SJCRH30 (cell line): ENCODE measurements at places on chromosomes 4 and X.

DNA sequence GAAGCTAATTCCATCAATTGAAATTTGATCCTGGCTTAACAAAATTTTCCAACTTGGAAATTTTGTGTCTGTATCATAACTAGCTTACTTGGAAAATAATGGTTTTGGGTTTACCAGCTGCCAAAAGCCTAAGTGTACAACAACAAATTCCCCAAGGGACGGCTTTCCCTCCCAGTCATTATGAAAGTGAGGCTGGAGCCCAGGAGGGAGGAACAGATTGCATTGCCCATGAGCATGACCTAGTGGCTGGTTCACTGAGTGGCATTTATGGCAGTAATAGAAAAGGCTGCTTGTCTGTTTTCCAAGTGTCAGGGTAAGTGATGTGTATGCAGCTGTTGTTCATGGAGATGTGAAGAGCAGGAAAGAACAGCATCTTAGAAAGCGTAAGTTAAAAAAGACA is 70.8 kb upstream of the HHIP start:
- DNase-seq: peak; percentile 86

DNA sequence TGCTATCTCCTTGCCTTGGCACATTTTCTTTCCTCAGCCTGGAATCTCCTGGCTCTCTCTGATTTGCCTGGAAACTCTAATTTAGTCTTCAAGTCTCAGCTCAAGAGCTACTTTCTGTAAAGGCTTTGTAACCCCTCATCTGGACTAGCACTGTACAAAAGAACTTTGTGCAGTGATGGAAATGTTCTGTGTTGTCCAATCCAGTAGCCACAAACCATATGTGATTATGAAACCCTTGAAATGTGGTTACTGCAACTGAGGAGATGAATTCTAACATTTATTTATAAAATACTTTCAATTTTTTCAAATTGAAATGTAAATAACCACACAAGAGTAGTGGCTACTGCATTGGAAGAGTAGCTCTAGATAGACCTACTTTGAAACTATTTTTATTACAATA is 66.6 kb upstream of the HS3ST1 start:
- no peak for DNase-seq

DNA sequence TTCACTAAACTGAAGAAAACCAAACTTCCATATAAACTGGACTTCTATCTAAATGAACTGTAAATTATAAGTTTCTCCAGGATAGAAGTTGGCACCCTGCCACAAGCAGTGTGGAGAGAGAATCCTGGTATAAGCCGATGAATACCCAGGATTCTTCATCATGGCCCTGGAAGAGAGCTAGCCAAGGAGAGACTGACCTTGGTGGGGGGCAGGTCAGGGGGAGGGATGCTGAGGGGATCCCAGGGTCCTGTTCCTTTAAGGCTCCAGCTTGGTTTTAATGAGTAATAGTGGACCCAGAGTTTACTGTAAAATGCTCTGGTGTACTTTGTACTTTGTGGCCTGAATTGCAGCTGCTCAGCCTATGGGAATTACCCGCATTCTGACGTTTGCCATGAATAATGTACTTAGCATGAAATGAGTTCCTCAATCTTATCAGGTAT is 16.9 kb downstream of the RASSF6 start:
- peak; percentile 31 for DNase-seq

DNA sequence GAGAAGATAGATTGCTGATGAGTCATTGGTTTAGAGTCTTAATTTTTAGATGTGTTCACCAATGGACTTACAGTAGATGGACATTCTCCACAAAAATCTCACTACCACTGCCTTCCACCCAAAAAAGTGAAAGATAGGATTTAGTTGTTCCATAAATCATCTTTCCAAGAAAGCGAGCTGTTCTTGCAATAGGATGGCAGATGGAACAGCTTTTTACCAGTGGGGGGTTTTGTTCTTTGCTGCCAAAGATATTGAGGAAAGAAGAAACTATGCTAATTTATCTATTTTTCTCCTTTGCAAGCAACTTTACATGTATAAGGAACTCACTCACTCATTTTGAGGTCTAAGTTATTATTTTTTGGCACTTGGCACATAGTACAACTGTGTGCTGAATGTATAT is 109.5 kb downstream of the ADGRL3 start:
- no peak for DNase-seq

GRCh38 chrX:142994988-142995387 is 30.7 kb upstream of the SPANXN4 start:
- no peak for DNase-seq

- no peak for DNase-seq
These were observed 55.9 kb downstream of the MID1 start for GRCh38 chrX:10564484-10564883.

GRCh38 chr4:87445964-87446363 is 23.6 kb downstream of the NUDT9 start:
- no peak for DNase-seq

DNA sequence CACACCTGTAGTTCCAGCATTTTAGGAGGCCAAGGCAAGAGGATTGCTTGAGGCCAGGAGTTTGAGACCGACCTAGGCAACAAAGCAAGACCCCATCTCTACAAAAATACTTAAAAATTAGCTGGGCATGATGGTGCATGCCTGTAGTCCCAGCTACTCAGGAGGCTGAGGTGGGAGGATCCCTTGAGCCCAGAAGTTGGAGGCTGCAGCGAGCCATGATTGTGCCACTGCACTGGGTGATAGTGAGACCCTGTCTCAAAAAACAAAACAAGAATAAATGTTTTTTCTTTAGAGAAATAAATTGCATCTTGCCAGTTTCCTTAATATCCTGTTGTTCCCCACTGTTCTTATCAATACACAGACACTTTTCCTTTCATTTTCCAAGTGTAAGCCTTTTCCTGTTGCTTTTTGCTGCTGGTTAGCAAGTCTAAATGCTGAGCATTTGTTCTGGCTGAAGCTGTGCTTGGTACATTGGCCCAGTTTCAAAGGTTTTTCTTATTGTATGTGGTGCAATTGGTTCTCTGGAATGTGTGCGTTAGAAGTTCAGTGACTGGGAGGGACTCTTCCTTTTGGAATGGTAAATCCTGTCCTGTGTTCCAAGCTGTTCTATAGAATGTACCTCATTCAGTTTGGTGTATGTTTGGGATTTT is 98.2 kb downstream of the AFF1 start:
- no peak for DNase-seq

DNA sequence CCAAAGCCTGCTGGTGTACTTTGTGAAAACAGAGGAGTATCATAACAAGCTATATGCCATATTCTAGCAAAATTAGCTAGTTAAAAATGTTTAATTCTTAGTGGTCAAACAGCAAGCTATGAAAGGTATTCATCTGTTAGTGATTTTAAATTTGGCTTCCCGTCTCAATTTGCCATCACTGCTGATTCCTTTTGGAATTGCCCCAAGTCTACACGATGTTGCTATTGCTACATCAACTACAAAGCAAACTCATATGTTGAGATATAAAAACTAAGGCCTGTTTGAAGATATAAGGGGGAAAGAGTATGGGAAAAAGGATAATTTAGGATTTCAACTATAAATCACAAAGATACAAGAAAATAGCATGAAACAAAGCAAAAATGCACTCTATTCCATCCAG is 146.1 kb downstream of the COL25A1 start:
- DNase-seq: no peak

DNA sequence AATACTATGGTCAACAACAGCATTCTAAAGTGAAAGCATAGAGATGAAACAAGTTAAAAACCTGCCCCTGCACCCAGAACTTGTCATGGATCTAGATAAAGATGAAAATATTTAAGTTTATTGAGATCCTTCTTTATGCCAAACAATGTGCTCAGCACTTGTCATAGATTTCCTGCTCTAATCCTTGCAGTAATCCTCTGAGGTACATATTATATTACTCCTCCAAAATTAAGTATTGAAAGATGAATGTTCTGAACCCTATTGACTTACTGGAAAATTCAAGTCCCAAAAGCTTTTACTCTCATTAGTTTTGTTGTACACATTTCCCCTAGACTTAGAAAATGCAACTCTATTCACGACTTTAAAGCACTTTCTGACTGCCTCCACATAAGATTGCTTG is 35.6 kb downstream of the CAMK2D start:
- no peak for DNase-seq

GRCh38 chr4:8600266-8600665 is 7.7 kb downstream of the CPZ start:
- DNase-seq: no peak

DNA sequence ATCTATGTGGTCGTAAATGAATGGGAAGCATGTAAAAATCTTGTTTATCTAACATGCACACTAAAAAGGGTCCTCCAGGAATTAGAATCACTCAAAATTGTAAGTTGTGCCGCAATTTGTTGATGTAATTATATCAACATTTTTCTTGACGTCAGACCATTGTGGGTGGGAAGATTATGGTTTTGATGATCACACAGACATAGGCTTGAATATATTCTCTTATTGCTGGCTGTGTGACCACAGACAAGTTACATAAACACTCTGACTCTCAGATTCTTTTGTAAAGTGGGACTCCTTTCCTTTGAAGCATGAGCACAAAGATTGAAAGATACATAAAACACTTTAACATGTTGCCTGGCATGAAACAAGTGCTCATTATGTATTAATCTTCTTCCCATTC is 51.5 kb downstream of the IL1RAPL1 start:
- no peak for DNase-seq

DNA sequence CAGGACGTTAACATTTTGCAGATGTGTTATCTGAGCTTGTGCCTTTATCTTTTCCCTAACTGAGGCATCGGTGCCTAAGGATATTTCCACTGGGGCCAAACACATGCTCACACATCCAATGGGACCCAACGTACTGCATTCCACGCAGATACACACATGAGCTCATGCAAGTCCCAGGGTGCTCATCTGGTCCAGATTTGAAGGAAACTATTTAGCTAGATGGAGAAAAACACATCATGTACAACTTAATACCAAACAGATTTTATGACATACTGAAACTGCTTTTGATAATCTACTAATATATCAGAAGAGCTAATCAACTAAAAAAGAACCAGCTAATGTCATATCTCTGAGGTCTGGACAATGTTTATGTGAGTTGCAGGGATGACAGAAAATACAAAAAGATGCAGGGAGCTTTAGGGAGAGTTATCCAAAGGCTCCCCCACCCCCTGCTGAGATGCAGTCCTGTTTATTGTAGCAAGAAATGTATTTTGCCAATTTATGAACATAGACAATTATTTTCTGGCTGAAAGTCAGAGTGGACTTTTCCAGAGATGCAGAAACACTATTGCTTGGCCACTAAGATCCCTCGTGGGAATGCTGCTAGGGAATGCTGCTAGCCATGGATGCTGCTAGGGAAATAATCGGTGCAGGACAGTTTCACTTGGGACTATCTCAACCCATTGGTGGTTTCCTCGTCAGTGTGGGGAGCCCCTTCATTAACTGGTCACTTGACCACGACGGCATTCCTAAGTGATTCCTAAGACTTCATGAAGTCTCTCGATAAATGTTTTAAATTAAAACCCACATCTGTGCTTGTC is 172.8 kb downstream of the SMIM20 start:
- DNase-seq: no peak

- DNase-seq: no peak
These were observed 938.3 kb downstream of the RAB28 start for GRCh38 chr4:12545812-12546211.

DNA sequence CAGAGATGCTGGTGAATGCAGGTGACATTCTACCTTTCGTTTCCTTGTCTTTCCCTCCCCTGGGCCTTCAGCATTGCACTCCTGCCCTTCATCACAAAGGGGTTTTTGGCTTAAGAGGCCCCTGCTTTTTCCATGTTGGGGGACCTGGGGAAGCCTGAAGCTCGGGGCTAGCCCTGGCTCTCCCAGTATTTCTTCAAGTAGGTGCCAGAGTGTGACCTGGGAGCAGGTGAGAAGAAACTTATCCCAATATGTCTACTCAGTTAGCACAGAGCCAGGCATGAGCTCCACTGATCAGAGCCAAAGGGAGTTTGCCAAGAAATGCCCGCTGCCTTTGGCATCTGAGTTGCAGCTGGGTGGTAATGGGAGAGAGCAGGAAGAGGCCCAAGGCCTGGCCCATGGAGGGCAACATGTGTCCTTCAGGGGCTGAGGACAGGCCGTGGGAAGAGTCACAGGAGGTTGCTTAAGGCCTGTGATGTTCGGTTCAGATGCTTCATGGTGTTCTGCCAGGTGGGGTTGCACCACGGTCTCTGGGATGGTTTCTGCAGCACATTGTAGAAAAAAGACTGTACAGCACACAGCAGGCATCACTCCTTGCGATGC is 7.6 kb downstream of the PRRG3 start:
- DNase-seq: no peak

- DNase-seq: no peak
These were observed 21.7 kb upstream of the CD38 start for GRCh38 chr4:15756361-15756861.

DNA sequence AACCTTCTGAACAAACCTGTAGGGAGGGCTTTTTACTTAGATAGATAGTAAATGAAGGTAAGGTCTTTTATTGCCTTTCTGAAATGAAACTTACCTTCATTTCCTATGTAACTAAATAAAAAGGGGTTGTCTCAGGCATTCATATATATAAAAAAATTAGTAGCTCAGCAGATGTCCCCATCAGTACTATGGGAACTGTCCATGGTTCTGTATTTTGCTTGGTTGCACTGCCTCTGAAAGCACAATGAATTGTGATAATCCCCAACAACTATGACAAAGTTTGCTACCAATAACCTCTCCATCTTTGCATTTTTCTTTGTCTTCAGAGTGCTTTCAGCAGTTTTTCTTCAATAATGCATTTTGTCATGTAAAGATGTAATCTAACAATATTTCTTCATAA is 222.4 kb downstream of the SLIT2 start:
- peak; percentile 55 for DNase-seq

GRCh38 chrX:47749185-47749967 is 87.3 kb upstream of the ZNF81 start:
- DNase-seq: peak; percentile 89

- peak; percentile 75 for DNase-seq
These were observed 10.7 kb upstream of the DLG3 start for GRCh38 chrX:70433848-70434351.

GRCh38 chr4:5387457-5387856 is 320.9 kb downstream of the EVC2 start:
- DNase-seq: no peak

GRCh38 chr4:113945906-113946305 is 33.5 kb downstream of the ARSJ start:
- DNase-seq: no peak

DNA sequence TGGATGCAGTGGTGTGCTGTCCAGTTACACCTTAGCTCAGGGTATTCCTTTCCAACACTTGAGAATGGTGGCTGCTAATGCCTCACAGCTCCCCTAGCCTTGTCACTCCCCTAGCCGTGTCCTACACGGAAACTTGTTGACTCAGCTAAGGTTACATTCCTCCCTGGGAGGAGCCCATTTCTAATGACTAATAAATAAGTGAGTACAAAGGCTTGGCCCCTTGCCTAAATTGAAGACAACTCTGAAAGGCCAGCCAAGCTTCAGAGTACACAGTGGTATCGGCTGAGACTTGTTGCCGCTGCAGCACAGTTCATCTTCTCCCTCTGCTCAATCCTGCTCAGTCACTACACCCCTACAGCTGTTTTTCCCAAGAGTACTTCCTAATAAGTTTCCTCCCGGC is 21.2 kb upstream of the SLC25A31 start:
- DNase-seq: peak; percentile 4

GRCh38 chrX:56248492-56248891 is 16.3 kb downstream of the KLF8 start:
- peak; percentile 5 for DNase-seq
